ENCODE measurements at places on chromosomes 16 and 17.
A peak's percentile ranks its signal among the peaks of the same experiment; 100 is the strongest.

DNA sequence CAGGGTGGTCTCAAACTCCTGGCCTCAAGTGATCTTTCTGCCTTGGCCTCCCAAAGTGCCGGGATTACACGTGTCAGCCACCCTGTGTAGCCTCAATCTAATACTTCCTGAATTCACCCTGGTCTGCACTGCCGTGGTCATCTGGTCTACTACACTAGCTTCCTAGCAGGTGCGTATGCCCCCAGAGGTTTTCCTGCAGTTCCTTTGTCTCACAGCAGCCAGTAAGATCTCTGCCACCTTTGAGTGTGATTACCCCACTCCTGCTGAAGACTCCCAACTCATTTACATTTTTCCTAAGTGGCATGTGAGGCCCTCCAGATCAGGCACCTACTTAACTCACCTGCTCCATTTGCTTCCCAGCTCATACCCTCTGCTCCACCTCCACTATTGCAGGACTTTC lies 5.1 kb upstream of the DDX19A start:
- no peak for DNase-seq

- peak; percentile 92 for DNase-seq
These were observed 75.9 kb upstream of the TNRC6C start for GRCh38 chr17:77882481-77883212.

- peak; percentile 60 for DNase-seq
These were observed 86.8 kb downstream of the CMIP start for GRCh38 chr16:81531419-81531821.

GRCh38 chr16:57941016-57941664 lies 29.8 kb downstream of the CNGB1 start:
- DNase-seq: no peak

GRCh38 chr17:69065113-69065512 lies 4.4 kb upstream of the ABCA9 start:
- no peak for DNase-seq

DNA sequence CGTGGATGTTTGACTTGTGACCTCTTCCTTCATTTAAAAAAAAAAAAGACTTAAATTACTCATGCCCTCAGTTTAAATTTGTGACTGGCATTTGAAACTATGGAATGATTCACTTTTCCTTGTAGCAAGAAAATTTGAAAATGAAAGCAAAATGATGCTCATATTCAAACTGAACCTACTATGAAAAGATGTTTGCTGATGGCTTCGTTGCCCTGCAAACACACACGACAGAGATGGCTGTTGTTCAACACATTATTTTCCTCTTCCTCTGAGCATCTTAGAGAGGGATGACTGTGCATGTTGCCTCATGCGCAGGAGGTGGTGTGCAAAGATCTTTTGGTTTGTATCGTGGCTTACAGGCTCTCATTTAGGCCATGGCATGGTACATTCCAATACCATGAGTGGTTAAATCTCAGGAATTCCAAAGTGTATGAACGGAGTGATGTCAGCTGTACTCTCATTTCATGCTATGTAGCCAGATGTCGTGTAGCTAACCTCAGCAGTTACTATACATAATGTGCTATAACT lies 164.5 kb downstream of the PRKCA start:
- DNase-seq: peak; percentile 91

Data from suppressor macrophage treated with lipopolysaccharide for 4 hours (primary cell).